ENCODE measurements at places on chromosomes 3 and 15. TPM values are rescaled to one million over a fixed set of nuclear protein-coding genes. Genes with fewer than 3 reads are reported as not detected.

The GOLGA6B gene
- total RNA-seq, result not detected

The TLNRD1 gene
- 45.4 TPM for total RNA-seq

DNA sequence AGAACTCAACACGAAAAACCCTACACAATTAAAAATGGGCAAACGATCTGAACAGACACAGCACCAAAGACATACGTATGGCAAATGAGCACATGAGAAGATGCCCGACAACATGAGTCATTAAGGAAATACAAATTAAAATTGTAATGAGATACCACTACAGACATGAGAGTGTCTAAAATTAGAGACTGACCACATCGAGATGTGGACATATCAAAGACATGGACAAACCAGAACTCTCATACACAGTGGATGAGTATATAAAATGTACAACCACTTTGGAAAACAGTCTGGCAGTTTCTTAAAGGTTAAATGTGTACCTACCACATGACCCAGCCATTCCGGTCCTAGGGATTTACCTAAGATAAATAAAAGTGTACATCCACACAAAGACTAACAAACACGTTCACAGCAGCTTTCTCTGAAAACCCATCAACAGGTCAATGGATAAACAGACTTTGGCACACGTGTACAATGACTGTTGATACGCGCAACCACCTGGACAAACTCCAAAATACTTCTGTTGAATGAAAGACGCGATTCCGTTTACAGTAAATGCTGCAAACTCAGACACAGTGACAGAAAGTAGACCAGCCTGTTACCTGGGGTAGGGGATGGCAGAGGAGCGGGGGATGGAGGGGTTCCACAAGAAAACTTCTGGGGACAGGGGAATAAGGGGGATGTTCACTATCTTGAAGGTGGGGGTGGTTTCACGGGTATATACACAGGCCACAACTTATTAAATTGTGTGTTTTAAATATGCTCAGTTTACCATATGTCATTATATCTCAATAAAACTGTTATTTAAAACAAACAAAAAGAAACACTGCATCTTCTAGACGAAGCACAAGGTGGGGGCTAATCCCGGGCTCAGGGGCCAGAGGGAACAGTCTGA lies 2.1 kb downstream of the TNK2 start:
- no peak for DNase-seq

- no peak for DNase-seq
Measured at GRCh38 chr3:24662449-24663345, 168.0 kb upstream of the THRB start.

The POPDC2 gene
- 0.06 TPM for total RNA-seq

The IQCF5 gene
- not detected for total RNA-seq

The LRRC31 gene
- 0.14 TPM for total RNA-seq

- peak; percentile 16 for DNase-seq
Measured at GRCh38 chr15:27059610-27060202, 88.7 kb downstream of the GABRG3 start.

DNA sequence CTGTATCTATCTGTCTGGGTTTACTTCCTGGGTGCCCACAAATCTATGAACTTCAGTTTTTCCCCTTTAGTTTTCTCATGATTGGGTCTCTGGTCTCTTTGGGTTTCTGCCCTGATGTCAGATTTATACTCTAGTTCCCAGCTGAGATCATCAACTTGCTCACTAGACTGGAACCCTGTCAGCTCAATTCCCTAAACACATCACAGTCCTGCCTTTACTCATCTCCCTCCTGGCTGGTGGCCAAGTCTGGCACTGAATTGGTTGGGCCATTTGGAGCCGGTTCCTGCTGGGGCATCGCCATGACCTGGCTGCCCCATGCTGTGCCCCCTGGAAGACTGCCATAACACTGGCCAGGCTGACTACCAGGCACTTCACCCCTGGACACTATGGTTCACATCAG lies 345.3 kb downstream of the CHST2 start:
- peak; percentile 84 for DNase-seq

- DNase-seq, result no peak
Measured at GRCh38 chr3:129248286-129248979, 973 bp upstream of the COPG1 start.

DNA sequence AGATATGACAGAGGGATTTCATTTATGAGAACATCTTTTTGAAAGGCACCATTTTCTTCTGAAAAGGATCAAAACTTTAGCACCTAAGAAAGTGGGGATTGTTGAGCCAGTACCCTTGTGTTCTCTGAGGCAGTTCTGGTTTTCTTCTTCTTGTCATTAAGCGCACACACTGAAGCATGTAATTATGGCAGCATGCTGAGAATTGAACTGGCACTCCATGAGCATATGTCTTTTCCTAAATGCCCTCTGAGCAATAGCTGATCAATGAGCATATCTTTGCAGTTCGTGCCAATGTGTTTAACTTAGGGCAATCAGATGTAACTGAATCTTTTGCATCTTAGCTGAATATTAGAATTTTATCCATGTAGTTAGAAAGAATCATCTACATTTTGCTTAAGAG lies 53.9 kb upstream of the VGLL3 start:
- DNase-seq, result no peak

- no peak for DNase-seq
Measured at GRCh38 chr3:127767126-127767525, 55.2 kb downstream of the MGLL start.

DNA sequence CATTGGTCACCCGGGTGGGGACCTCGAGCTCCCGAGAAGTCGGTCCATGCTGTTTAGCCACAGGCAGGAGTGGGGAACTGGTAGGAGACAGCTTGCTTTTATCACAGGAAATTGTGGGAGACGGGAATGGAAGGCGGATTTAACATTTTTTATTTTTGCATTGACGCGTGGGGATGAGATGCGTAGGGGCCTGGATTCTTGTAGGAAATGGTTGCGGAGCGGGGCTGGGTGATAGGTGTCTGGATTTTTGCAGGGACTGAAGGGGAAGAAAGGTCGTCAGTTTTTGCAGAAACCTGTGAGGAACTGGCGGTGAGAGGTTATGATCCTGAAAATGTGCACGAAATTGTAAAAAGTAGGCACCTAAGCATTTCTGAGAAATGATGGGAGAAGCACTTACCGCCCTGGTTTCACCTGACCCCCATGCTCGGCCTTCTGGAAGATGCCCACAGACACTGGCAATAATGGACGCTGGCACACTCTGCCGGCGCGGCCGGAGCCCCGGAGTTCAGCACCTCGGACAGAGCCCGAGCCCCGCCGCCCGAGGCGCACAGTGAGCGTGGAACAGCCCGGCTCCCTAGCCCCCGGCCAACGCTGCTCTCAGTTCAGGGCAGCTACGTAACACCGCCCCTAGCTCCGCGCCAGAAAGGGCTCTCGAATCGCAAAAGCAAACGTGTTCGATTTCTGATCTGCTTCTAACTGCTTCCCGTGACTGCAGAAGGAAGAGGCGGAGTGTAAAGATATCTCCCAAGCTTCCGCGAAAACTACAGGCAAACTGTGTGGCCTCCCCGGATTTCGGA lies 928 bp downstream of the ANKRD34C start:
- DNase-seq, result no peak

The CNTN4 gene
- total RNA-seq, result 0.14 TPM

The TTLL13 gene
- not detected for total RNA-seq

- no peak for DNase-seq
Measured at GRCh38 chr15:80173022-80173759, 20.4 kb downstream of the FAH start.

DNA sequence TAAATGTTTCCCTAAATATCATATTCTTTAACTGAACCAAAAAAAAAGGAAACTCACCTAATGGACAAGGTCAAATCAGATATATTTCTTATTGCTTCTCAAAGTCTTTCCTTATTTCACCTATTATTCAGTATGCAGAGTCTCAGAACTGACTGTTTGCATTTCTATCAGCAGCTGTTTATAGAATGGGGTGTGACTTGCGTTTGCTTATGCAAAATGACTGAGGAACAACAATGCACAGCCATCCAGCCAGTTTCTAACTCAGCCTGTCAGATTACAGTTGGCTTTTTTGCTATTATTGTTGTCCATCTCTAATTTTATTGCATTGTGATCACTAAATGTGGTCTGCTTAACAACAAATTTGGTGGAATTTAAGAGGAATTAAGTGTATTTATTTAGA lies 40.7 kb downstream of the RAB27A start:
- DNase-seq, result no peak

DNA sequence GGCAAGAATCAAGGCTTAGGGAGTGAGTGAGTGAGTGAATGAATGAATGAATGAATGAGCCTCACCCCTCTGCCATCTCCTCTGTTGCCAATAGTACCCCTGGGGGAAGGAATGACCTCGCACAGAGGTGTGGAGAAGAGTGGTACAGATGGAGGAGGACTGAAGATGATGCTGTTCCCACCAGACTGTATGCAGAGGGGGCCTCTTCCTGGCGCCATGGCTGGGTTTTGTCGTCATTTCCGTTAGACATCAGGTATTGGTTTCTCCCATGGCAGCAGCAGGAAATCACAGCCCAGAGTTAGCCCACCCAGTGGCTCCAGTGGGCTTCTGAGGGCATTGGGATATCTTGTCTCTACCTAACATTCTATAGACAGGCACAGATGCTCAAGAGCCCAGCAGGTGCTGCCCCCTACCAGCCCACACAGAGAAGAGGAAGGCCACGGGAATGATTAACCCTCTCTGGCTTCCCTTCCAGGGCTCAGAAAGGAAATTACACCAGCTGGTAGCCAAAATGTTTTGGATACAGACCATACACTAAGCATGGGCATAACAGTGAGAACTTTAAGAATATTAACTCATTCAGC lies 109.8 kb upstream of the SLC6A11 start:
- DNase-seq, result no peak

GRCh38 chr3:138307899-138308298 lies 21.8 kb downstream of the NME9 start:
- no peak for DNase-seq

- DNase-seq, result no peak
Measured at GRCh38 chr3:146249921-146250320, 984 bp downstream of the PLSCR4 start.

DNA sequence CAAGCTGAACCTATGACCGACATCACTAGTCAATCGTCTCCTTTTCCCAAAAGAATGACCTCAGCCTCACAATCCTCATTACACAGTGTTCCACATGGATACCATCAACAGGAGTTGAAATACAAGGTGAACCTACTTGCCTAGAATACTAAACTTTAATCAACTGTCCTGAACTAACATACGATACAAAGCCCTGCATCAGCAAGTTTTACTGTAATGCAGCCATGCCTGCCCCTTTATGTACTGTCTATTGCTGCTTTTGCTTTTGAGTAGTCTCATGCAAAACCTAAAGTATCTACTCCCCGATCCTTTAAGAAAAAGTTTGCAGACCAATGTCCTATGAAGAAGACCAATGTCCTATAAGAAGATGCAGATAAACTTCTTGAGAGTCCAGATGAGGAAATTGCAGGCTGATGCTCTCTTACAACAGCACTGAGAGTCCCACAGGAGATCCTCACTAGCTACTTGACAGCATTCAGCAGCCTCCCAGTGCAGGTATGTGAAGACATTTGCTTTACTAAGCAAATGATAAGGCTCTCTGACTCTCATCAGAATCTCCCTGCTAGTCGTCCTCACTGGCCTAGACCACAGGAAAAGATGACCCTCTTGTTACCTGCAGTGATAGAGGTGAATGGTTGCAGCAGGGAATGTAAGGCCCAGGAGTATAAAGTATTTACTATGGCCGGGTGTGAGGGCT lies 23.6 kb downstream of the SUCLG2 start:
- DNase-seq, result no peak

DNA sequence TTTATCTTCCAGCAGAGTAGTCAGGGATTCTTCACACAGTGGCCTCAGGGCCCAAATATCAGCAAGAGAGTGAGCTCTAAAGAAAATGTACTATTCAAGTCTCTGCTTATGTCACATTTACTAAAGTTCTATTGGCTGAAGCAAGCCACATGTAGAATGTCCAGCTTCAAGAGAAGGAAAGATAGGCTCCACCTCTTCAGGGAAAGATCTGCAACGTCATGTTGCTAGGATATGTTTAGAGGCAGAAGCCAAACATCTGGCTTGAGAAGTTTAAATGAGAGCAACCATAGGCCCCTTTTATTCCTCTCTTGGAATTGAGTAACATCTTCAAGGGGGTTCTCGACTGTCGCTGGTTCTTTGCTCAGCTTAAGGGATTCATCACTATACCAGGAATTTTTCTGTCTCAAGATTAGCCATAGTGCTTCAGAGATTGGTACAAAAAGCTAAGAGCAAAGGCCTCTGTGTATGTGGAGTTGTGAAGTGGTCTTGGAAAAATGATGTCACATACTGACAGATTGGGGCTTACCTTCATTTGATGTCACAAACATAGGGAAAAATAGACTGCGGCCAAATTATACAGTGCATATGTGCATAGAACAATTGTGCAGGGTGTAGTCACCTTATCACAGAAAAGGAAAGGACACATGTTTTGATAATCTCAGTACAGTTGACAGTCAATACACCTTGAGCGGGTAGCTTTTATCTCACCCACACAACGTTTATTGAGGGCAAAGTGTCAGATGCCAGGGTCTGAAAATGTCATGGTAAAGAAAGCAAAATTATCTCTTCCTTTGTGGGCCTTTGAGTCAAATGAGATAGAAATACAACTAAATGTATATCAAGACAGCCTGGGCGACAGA lies 11.3 kb upstream of the THRB start:
- no peak for DNase-seq

DNA sequence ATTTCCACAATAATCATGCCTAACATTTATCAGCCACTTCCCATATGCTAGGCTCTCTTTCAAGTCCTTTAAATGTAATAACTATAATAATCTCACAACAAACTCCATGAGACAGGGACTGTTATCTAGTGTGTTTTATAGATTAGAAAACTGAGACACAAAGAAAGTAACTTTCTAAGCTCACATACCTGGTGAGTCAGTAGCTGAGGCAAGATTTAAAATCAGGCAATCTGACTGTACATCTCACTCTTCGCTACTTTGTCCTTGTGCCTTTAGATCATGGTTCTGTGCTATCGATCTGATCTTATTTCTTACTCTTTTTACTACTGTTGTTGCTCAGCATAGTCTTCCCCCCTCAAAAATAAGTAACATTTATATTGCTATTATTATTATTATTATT lies 295.5 kb downstream of the LPP start:
- no peak for DNase-seq

The CYP1A2 gene
- not detected for total RNA-seq

GRCh38 chr3:13289771-13290285 lies 130.3 kb downstream of the NUP210 start:
- no peak for DNase-seq

The SNTN gene
- not detected for total RNA-seq

- DNase-seq, result no peak
Measured at GRCh38 chr3:123202451-123202850, 708 bp downstream of the SEC22A start.

- no peak for DNase-seq
Measured at GRCh38 chr3:73796382-73796781, 171.6 kb upstream of the PDZRN3 start.

DNA sequence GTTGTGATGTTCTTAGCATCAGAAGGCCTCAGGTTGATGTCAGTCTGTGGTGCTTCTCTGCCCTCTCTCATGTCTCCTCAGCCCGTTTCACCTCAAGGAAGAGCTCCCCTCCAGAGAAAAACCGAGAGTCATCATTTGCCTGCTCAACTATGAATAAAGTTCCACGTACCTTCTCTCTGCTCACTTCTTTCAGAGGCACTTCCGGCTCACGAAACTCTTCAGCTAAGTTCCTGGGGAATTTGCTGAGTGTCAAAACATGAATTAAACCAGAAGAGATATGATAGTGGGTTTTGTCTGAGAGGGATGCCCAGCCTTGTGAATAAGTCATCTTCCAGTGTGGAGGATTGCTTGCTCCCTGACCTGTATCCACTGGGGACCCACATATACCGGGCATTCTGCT lies 37.7 kb downstream of the CCR4 start:
- DNase-seq, result no peak

- no peak for DNase-seq
Measured at GRCh38 chr3:15822281-15822680, 24.5 kb upstream of the ANKRD28 start.

- no peak for DNase-seq
Measured at GRCh38 chr3:118637846-118638245, 396.8 kb downstream of the IGSF11 start.

Data from epithelial cell of proximal tubule (primary cell).